NCI-H1930 (cell line): ENCODE measurements at places on chromosomes 2 and 18.

DNA sequence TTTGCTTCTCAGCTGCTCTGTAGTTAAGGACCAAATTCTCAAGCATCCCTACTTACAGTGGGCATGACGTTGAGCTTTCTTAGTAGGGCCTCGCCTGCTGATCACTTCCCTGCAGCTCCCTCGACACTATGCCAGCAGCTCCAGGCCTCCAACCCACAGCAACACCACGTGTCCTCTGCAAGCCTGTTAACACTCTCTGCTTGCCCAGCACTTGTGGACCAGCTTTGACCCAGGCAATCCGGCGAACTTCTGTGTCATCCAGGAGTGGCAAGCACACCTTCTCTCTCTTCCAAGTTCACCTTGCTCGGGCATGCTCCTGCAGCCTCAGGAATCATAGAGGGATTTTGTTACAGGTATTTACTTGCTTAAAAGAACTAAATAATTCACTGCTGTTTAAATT, 138.6 kb upstream of the FHL2 start:
- no peak for DNase-seq

DNA sequence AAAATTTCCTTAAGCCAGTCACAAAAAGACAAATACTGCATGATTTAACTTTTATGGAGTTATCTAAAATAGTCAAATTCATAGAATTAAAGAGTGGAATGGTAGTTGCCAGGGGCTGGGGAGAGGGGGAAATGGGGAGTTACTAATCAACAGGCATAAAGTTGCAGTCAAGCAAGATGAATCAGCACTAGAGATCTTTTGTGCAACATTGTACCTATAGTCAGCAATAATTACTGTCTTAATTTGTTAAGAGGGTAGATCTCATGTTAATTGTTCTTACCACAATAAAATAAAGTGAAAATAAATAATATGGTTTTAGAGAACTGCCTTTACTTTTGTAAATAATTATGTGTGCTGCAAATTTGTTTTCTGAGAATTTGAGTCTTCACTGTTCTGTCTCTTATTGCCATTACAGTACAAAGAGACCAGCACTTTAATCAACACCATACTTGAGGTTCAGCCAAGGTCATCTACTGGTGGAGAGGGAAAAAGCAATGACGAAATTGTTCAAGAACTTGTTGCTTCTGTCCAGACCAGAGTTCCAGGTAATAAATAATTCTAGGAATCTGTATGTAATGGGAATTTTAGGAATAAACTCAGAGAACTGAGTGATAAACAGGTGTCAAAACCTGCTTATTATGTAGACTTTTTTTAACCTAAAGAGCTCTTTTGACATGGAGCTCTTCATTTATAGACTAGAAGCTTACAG, 75.5 kb downstream of the TRABD2A start:
- DNase-seq: no peak

GRCh38 chr18:50356036-50356945, 18.6 kb upstream of the SKA1 start:
- no peak for DNase-seq

- DNase-seq: no peak
Observed at GRCh38 chr2:37600735-37601134, 70.7 kb downstream of the CDC42EP3 start.

GRCh38 chr2:161983866-161984265, 90.1 kb downstream of the DPP4 start:
- DNase-seq: no peak

- no peak for DNase-seq
Observed at GRCh38 chr2:5385596-5385995, 306.6 kb upstream of the SOX11 start.

DNA sequence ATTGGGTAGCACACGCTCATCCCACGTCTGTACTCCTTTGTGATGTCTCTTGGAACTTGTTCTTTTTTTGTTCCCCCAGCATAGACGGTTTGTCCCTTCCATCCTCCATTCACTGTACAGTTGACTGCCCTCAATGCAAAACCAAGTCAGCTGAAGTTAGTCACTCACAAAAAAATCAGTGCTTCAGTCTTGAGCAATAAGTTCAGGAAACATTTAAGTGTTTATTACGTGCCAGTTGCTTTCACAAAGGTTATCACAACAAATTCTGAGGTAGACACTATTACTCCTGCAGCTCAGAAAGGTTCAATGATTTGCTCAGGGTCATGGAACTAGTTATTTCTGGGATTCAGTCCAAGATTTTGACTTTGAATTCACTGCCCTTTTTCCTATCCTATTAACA, 102.2 kb downstream of the PDE1A start:
- no peak for DNase-seq

DNA sequence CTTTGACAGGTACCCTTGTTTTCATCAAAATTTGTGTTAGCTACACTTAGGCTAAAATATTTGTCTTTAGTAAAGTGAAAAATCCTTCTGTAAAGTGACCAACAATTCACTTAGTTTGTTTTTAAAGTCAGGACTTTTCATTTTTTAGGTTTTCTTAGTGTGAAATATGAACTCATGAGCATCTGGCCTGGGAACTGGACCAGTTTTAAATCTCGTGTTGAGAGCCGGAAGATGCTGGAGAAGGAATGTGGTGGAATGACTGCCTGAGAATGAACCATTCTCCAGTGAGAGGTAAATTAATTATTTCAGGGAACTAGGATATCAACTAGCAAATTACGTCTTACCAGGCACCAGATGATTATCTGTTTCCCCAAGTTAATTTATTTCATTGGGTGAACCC, 305.7 kb downstream of the AGPS start:
- no peak for DNase-seq

DNA sequence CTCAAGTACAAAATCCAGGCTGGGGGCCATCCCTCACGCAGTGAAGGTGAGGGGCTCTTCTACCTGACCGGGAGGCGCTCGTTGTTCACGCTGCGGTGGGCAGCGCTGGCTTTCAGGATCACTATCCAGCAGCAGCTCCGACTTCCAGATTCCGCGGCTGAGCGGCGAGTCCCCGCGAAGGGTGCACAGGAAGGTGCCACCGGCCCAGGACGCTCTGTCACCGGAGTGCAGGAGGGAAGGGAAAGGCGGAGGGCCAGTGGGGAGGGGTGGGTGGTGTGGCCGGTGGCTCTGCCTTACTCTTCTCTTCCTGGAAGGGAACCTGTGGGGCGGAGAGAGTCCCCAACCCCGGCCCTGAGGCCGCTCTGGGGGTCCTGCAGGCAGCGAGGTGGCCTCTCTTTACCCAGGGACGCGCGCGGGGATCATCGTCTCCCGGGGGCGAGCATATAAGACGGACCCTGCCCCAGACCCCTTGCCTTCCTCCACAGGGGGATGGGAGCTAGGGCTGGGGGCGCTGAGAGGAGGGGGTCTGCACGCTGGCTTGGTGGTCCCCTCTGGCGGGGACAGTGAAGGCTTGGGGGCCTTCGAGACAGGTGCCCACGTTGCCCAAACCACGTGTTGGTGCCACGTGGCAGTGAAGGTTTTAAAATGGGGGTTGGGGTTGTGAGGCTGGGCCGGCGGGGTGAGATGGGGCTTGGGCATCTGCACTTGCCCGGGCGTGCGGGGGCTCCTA, 26.9 kb upstream of the HS6ST1 start:
- no peak for DNase-seq

- no peak for DNase-seq
Observed at GRCh38 chr2:46344706-46345105, 47.5 kb downstream of the EPAS1 start.

- no peak for DNase-seq
Observed at GRCh38 chr2:75246441-75247167, 47.3 kb upstream of the TACR1 start.

DNA sequence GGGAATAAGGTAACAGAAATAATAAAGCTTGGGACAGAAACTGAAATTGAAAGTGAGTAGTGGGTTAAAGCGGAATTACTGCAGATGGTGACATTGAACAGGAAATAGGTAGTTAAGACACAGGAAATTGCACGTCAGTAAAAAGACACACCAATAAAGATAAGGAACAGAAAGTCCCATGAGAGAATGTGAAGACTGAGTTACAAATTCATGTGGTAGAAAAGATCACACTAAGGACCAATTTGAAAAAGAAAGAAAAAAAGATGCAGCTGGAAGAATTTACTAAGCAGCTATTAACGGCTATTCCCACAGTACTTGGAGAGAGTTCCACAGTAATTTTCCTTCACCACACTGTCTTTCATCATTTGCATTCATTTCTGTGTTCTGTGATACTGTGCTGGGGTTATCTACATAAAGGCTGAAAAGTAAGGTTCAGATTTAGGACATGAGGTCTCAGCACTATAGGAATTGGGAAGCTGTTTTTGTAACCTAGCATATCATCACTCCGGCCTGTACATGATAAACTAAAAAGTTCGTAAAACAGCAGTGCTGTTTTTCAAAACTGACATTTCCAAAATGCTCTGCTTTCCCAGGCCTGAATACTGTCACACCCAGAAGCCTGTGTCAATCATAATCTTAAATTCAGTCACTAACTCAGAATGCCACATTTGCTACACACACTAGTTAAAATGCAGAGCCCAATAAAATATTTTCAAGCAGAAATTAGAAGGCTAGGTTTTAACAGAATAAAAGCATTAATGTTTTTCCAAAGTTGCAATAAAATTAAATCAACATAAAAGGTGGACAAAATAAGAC, 42.9 kb downstream of the SRBD1 start:
- DNase-seq: no peak

- no peak for DNase-seq
Observed at GRCh38 chr2:178498137-178498536, 17.9 kb downstream of the PLEKHA3 start.

DNA sequence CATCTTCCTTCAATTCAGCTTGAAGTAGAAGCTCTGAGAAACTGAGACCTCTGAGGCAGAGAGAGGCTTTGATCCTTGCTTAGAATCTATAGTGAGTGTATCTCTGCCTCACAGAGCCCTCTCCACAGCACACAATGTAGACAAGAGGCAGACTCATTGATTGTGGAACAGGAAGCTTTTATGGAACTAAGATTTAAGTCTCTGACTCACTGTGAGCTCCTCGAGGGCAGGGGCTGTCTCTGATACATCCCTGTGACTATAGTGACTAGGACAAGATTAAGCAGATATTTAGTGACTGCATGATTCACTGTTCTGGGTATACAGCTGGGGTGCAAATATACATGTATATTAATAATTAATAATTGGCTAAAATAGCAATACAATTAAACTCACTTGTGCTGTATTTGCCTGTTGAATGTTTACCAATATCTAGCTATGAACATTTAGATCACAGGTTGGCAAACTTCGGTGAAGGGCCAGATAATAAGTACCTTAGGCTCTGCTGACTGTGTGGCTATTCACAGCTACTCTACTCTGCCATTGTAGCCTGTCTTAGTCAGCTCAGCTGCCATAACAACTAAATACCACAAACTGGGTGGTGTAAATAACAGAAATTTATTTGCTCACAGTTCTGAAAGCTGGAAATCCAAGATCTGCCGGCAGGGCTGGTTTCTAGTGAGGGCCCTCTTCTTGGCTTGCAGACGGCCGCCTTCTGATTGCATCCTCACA, 54.4 kb downstream of the ARHGEF4 start:
- no peak for DNase-seq
